ENCODE measurements at places on chromosomes 6 and 20.

DNA sequence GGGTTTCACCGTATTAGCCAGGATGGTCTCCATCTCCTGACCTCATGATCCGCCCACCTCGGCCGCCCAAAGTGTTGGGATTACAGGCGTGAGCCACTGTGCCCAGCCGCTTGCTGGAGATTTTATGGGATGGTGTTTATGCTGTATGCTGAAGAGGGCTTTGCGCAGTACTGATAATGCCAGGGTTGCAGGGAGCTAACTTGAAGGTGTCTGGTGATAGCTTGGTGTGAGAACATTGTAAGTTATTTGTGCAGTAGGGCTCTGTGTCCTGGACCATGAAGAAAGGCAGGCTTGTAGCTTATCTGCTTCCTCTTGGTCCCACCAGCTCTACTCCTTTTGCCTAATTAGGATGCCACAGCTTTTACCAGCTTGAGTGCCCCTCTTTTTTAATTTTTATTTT, 157.0 kb upstream of the DTNBP1 start:
- DNase-seq: no peak

- no peak for DNase-seq
These were observed 38.6 kb upstream of the PLCG1 start for GRCh38 chr20:41098703-41099250.

DNA sequence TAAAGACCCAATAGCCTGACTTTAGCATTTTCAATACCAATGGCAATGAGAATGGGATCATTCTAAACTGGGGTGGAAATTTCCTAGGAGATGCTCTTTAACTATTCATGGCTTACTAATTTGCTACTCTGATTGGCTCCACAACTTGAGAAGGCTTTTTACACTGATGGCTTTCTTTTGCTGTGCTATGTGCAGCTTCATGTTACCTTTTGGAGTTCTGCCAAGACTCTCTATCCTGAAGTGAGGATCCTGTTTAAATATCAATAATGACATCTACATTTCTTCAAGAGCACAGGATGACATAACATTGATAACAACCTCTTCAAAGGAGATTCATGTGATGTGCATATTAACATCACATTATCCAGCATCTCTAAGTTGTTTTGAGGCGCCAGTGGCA, 43.4 kb upstream of the SIRPG start:
- no peak for DNase-seq

- DNase-seq: no peak
These were observed 60.0 kb upstream of the BTN3A2 start for GRCh38 chr6:26304797-26305640.

GRCh38 chr6:25682324-25682723, 30.3 kb downstream of the SCGN start:
- DNase-seq: no peak

DNA sequence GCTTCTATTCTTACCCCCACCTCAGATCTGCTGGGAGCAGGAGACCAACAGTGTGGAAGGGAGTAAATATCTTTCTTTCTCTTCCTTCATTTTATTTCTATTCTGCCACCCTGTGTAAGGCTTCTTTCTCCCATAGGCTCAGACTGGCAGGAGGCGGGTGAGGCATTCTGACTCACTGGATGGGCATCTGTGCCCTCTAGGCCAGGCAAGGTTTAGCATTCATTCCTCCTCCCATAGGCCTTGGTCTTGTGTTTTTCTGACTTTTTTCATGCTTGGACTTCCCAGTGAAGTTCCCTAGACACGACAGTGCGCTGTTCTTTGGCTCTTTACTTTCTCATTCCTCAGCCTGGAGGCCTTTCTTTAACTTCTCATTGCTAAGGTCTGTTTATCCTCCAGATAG, 235.2 kb downstream of the SYNE1 start:
- DNase-seq: peak; percentile 48

DNA sequence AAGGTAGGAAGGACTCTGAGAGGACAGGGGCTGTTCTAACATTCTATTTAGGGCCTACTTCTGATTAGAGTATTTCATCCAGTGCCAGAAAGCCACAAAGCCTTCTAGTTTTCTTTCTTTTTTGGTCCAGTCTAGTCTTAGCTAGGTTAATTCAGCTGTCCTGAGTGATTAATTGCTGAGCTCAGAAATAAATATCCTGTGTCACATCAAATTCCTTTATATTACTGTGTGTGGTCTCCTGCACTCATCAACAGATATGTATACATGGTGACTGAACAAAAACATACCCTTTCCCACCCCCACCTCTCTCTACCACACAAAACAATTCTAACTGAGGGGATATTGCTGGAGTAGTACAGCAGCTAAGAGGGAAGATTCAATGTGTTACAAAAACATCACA, 601.5 kb upstream of the NRSN1 start:
- no peak for DNase-seq

DNA sequence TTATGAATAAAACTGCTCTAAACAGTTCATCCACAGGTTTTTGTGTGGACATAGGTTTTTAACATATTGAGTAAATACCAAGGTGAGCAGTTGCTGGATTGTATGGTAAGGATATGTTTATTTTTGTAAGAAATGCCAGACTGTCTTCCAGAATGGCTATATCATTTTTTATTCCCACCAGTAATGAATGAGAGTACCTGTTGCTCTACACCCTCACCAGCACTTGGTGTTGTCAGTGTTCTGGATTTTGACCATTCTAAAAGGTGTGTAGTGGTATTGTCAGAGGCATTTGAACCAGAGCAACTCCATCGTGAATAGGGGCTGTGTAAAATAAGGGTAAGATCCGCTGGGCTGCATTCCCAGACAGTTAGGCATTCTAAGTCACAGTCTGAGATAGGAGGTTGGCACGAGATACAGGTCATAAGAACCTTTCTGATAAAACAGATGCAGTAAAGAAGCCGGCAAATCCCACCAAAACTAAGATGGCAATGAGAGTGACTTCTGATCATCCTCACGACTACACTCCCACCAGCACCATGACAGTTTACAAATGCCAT, 12.9 kb upstream of the NT5E start:
- DNase-seq: no peak

GRCh38 chr20:13990465-13990864, at the start of gene SEL1L2:
TSS of gene SEL1L2 (minus strand) at chr20:13990614. CDS start at chr20:13990534, 80 bp downstream.
- DNase-seq: no peak

DNA sequence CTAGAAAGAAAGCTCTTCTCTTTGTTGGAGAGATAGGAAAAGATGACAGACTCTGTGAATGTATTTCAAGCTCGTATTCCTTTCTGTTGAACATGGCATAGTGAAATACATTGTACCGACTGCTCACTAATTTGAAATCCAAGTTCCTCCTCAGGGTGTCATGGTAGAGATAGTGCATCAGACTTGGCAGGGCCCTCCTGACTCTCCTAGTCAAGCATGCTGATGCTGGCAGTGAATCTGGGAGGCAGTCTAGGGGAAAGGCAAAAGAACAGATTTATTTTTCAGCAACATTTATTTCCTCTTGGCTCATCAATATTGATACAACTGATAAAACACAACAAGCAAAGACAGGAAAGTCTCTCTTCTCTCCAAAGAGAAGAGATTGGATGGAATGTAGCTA, 356.3 kb upstream of the IRAK1BP1 start:
- no peak for DNase-seq

DNA sequence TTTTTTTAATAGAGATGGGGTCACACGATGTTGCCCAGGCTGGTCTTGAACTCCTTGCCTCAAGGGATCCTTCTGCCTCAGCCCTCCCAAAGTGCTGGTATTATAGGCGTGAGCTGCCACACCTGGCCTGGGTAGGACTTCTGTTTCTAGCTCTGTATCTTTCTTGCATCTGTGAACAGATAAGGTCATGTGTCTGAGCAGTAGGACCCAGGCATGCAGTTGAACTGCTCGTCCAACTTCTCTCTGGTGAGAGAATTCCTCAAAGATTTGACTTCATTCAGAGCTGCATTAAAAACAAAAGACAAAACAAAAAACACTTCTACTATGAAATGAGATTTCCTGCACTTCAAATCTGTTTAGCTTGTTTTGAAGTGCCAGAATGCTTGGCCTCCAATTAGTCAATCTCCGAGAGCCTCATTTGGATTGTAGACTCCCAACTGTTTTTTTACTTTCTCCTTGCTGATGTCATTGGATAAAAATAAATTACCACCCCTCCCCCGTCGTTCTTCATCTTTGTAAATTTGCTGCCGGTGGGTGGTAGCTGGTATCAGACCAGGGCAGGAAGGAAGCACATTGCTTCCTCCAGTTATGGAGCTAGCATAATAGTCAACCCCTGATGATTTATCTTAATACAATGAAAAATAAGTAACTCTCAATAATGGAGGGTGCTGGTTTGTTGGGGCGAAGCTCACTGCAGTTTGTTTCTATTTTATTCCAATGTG, 17.6 kb downstream of the CD109 start:
- no peak for DNase-seq

- no peak for DNase-seq
These were observed 17.6 kb upstream of the SYNJ2 start for GRCh38 chr6:157964100-157964499.

GRCh38 chr6:154719854-154720253, 13.4 kb upstream of the SCAF8 start:
- DNase-seq: no peak

DNA sequence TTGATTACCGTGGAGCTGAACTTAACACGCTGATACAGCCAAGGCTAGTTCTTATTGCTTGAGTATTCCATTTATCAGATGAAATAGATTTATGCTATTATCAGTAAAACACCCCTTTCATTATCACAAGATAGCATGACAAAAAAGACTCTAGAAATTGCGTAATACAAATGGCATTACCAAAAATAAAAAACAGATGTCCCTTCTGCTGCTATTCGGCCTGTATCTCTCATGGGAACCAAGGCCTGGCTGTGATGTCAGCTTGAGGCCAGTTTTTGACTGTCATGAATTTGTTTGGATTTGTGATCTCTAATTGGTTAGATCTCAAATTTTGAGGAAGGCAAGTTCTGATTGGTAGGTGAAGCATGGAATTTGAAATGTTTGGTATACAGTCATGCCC, 25.2 kb downstream of the MEI4 start:
- no peak for DNase-seq

DNA sequence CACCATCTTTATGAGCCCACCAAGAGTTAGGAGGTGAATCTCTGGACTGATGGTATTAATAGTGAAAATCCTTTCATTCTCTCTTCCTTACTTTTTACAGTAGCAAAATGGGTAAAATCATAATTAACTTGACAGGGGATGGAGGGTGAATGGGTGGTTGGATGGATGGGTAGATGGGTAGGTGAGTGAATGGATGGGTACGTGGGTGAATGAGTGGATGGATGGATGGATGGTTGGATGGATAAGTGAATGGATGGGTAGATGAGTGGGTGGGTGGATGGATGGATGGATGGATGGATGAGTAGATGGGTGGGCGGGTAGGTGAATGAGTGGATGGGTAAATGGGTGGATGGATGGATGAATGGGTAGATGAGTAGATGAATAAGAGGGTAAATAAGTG, 63.2 kb downstream of the BMP7 start:
- DNase-seq: no peak

- no peak for DNase-seq
These were observed 48.2 kb downstream of the CENPW start for GRCh38 chr6:126388104-126388598.

DNA sequence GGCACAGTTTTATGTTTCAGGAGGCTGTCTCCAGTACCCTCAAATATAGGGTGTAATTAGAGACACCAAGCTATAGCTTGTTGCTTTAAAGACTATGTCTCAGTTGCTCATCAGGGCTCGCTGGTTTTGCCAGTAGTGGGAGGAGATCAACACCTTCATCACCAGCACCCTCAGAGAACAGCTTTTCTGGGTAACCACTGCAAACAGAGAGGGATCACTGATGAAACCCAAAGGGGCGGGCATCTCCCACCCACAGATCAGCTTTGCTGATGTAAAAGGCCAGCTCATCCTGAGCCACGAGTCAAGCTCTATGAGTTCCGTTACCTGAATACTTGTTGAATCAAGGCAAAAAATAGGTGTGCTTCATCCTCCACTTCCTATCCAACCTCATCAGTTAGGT, 187.7 kb downstream of the AIG1 start:
- no peak for DNase-seq

- DNase-seq: no peak
These were observed 141.6 kb upstream of the DTNBP1 start for GRCh38 chr6:15804164-15805154.

GRCh38 chr6:93120154-93120742, 299.1 kb downstream of the EPHA7 start:
- no peak for DNase-seq

- no peak for DNase-seq
These were observed 9.8 kb downstream of the OR12D1 start for GRCh38 chr6:29424575-29424974.

DNA sequence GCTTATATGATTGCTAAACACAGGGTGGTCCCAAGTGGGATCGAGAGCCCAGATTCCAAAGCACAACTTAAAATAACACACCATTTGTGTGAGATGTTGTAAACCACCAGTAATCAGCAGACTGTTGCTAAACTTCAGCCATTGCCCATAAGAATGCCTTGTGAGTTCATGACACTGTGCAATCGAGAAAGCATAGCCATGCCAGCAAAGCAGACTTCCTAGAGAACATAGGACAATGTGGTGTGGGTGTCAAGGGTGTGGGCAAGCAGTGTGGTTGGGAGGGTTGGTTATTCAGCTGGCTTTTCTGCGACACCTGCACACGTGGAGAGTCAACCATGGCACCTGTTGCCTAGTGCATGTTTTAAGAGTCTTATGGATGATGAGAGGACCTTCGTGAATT, 16.1 kb upstream of the CALHM6 start:
- DNase-seq: no peak

GRCh38 chr6:82646231-82646615, 282.6 kb downstream of the TPBG start:
- DNase-seq: no peak

GRCh38 chr6:153994811-153995210, 44.2 kb upstream of the OPRM1 start:
- DNase-seq: no peak

GRCh38 chr20:63394069-63394919, 33.1 kb upstream of the CHRNA4 start:
- no peak for DNase-seq

GRCh38 chr6:159112714-159113113, 56.5 kb upstream of the FNDC1 start:
- DNase-seq: no peak

- no peak for DNase-seq
These were observed 30.1 kb downstream of the SF3B5 start for GRCh38 chr6:144065213-144065660.

DNA sequence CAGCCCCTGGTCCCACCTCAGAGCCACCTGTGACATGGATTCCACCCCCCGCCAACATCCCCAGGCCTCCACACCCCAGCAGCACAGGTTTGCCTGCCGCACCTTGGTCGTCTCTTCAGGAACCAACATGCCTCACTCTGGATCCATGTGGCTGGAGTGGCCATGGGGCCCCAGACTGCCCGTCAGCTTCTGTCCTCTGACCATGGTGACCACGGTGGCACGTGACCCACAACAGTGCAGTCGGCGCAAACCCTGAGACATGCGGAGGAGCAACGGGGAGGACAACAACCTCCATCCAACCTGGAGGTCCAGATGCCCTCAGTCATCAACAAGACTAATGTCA, 85.6 kb downstream of the ANKRD60 start:
- DNase-seq: no peak

DNA sequence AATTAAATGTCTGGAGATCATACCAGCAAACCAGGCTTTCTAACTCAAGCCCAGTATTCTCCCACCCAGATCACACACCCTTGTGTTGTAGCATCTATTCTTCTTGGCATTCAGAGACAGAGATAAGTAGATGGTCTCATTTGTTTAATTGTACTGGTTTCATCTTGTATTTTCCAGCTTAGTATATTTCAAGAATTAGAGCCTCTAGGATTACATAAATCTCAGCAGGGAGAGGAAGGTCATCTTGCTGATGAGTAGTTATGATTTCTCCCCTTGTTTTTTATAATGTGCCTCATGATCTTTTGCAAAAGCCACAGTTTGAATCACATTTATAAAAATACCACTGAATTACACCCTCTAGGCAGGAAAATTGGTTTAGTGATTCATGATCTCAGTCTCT, 106.6 kb upstream of the NRSN1 start:
- DNase-seq: no peak

Data from HTR-8/SVneo (cell line).